Osteoblast (primary cell): ENCODE measurements at places on chromosomes 7 and 10. TPM values are rescaled to one million over a fixed set of nuclear protein-coding genes. Genes with fewer than 3 reads are reported as not detected.

- no peak for DNase-seq
- no peak within 1 kb of the TSS for H3K4me3 ChIP-seq
- H3K27ac ChIP-seq, result no peak within 1 kb of the TSS
- H3K27me3 ChIP-seq, result no peaks in the 10 kb centered on the region
- no peaks in the 10 kb centered on the region for H3K36me3 ChIP-seq
Observed at GRCh38 chr7:80637911-80638765, at the start of gene CD36. CD36 (plus strand) TSS chr7:80638642; CDS start chr7:80646741, 8,099 bp downstream.

DNA sequence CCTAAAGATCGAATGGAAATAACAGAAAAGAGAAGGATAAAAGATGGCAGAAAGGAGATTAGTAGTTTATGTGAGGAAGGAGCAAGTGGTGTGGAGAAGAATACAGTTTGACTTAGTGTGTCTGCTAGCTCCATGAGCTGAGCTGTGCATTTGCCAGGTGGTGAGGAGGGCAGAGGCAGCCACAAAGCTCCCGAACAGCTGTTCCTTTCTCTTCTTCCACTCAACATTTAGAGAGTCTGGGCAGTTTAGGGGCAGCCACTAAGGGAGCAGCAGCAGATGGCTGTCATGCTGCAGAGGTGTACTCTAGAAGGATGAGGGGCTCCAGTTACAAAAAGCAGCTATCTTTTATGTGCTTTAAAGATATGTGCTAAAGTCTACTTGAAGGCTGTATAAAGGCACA lies 674.4 kb downstream of the GRM8 start:
- no peak for DNase-seq
- no peaks in the 10 kb centered on the region for H3K36me3 ChIP-seq
- H3K4me1 ChIP-seq, result no peaks in the 10 kb centered on the region
- H3K27me3 ChIP-seq, result no peaks in the 10 kb centered on the region

DNA sequence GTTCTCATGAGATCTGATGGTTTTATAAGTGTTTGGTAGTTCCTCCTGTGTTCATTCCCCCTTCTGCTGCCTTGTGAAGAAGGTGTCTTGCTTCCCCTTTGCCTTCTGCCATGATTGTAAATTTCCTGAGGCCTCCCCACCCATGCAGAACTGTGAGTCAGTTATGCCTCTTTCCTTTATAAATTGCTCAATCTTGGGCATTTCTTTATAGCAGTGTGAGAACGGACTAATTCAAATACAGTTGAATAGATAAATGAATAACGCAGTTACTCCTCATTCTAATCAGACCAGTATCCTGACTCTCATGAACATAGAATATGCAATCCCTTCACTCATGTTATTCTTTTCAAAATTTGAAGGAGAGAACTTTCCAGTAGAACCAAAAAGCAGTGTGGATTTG lies 375.0 kb upstream of the FZD8 start:
- no peak for DNase-seq
- H3K27me3 ChIP-seq, result no peaks in the 10 kb centered on the region
- no peak overlapping the region for H3K4me3 ChIP-seq
- H3K4me1 ChIP-seq, result no peaks in the 10 kb centered on the region
- no peak overlapping the region for H3K27ac ChIP-seq
- H3K36me3 ChIP-seq, result no peaks in the 10 kb centered on the region

- H3K27ac ChIP-seq, result no peak overlapping the region
- H3K4me3 ChIP-seq, result no peak overlapping the region
- no peaks in the 10 kb centered on the region for H3K36me3 ChIP-seq
- no peaks in the 10 kb centered on the region for H3K27me3 ChIP-seq
Observed at GRCh38 chr7:19972876-19973275, 199.5 kb upstream of the TMEM196 start.

DNA sequence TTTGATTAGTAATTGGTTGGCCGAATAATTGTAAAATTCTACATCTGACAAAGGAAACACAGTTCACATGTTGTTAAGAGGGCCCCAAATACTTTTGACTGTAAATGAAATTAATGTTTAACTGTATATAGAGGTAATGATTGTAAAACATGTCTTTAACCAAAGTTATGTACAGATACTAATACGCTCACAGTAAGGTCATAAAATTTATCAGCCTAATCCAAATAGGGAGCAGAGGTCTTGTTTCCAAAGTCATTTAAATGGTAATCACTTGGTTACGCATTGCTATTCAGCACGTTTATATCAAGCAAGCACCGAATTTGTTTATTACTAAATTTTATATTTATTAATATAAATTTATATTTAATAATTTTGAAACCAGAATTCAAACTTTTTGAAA lies 1.4 kb downstream of the PHYHIPL start:
- no peak overlapping the region for H3K27ac ChIP-seq
- peaks cover 35% of the 10 kb centered on the region for H3K27me3 ChIP-seq
- H3K4me3 ChIP-seq, result no peak overlapping the region
- no peaks in the 10 kb centered on the region for H3K36me3 ChIP-seq
- no peak for DNase-seq

GRCh38 chr10:73456187-73456890 lies 23.0 kb upstream of the MSS51 start:
- DNase-seq, result no peak

Gene CTAGE4
- 0.36 and 2.4 TPM in 2 replicates for total RNA-seq

Gene ABCC2
- 1.5 and 1.8 TPM in 2 replicates for total RNA-seq
